ENCODE measurements at places on chromosomes 2 and 18.
A peak's percentile ranks its signal among the peaks of the same experiment; 100 is the strongest.

DNA sequence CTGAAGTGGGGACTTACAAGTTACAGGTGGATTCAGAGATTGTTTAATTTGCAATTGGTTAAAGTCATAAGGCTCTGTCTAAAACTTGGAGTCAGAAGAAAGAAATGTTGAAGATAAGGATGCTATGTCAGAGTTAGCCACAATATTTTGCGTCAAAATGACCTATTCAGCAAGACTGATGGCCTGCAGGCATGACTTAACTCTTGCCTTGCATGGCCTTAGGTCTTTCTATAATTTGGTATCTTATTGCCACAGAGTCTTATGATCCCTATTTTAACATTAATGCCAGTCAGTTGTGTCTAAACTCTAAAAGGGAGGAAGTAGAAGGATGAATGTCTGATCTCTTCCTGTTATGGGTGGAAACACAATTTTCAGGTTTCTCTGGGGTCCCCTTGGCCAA is 5.2 kb upstream of the COMMD1 start:
- no peak for DNase-seq

- no peak for DNase-seq
These were observed 108.7 kb downstream of the EPHA4 start for GRCh38 chr2:221463241-221463896.

GRCh38 chr2:187453078-187453641 is 5.1 kb upstream of the CALCRL start:
- no peak for DNase-seq

DNA sequence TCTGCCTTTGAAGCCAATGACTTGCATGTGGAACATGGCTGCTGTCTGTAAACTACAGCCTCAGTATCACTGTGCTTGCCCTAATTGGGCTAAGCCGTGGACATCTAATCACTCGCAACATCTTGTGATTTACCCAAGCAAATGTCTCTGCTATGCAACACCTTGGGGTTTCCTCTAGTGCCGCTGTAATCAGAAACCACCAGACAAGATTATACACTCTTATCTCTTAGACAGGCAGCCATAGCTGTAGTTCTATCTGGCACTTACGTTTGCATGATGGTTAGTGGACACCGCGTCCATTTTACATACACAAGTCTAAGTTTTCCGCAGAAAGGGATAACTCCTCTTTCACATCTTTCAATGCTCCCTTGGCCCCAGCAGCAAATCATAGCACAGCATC is 204.3 kb upstream of the CCDC68 start:
- DNase-seq: no peak

DNA sequence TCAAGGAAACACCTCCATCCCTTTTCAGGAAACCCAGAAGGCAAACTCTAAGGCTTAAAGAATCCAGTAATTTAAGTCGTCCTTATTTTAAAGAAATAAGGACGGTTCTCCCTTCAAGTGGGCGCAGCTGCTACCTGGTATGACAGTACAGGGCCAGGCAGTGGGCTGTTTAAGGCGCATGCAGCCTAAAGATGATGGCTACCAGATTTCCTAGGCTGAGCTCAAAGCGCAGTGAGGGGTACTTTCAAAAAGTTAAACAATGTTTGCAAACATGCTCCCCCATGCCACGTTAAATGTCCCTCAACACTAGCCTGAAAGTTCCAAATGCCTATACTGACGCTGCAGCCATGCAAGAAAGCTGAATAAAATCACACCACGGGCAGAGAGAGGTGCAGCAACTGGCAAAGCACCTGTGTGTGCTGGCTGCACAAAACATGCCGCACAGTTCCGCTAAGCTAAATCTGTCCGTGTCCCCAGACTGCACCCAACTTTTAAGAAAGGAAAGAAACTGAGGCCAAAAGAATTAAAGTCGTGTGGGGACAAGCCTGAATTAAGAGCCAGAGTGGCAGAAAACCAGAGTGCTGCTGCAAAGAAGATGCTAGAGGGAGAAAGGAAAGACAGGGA is 583 bp downstream of the HIBCH start:
- DNase-seq: no peak

GRCh38 chr2:19857806-19858205 is 44.0 kb downstream of the TTC32 start:
- DNase-seq: no peak

DNA sequence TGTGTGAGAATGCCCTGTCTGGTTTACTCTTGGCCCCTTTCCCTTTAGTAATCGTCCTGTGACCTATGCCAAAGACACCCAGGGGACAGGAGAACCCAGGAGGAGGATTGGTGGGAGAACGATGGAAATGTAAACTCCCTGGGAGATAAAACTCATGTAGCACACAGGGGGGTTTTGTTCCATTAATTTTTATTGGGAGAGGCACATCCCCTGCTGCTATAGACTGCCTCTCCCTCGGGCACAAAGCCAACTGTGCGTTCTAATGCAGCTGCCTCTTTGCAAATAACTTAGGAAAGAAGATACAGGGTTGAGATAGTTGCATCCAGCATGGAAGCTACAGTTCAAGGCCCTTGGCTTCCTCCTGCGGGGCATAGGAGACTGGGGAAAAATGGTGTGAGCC is 489.6 kb downstream of the SLC4A3 start:
- no peak for DNase-seq

DNA sequence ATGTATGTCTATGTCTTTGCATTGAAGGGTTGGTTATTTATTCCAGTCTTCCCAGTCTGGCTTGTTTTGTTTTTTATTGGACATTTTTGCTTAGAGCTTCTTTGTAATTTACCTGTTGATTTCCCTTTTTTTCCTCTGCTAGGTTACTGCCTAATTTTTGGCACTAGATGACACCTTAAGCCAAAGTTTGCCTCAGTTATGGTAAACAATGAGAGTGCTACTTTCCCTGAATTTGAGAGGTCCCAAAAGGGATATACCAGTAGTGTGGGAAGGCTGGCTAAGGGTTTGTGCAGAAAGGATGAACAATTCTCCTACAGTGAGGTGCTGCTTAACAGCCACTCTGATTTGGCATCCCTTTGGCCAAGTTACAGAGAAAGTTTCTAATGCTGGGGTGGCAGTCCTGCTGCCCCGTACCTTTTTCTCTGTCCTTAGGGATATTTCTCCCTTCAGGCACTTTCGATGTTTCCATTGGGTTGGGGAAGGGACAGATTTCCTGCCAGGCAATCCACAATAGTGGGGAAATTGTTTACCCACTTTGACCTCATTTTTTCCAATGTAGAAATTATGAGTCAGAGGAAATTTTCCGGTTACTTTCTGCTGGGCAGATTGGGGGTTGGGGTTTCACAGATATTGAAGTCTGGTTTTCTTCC is 354.9 kb downstream of the PTPRM start:
- no peak for DNase-seq

DNA sequence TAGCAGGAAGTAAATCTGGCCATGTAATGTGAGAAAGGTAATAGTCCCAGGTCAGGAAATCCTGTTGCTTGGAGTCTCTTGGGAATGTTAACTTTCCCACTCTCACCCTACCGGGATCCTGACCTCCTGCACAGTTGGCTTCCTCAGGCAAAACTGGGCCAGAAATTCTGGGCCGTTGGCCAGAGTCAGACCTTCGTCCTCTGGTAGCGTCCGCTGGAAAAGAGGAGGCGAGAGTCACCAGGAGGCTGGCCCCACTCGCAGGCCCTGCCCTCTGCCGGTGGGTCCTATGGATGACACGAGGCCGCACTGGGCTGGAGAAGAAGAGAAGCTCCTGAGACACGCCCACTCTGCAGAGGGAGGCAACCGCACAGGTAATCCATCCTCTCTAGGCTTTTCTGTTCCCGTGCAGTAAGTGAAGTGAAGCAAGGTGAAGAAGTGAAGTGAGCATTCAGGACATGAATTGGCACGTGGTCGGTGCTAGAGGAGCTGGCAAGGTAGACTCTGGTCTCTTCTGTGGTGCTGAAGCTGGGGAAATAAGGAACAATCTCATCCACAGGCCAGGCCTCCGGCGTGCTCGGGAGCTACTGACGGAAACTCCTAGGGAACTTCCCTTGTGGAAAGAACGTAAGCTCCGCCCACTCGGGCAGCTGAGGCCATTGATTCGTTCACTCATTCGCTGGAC is 182.7 kb upstream of the GLI2 start:
- peak; percentile 13 for DNase-seq

GRCh38 chr2:86258106-86258505 is 58.8 kb downstream of the MRPL35 start:
- DNase-seq: no peak

- DNase-seq: no peak
These were observed 172.7 kb downstream of the ANAPC1 start for GRCh38 chr2:111711270-111711669.

- no peak for DNase-seq
These were observed 208.1 kb downstream of the ASB1 start for GRCh38 chr2:238634701-238635357.

GRCh38 chr2:233413559-233414272 is 59.4 kb downstream of the DGKD start:
- peak; percentile 61 for DNase-seq

- DNase-seq: no peak
These were observed 138.0 kb upstream of the CDCA7 start for GRCh38 chr2:173216668-173217067.

DNA sequence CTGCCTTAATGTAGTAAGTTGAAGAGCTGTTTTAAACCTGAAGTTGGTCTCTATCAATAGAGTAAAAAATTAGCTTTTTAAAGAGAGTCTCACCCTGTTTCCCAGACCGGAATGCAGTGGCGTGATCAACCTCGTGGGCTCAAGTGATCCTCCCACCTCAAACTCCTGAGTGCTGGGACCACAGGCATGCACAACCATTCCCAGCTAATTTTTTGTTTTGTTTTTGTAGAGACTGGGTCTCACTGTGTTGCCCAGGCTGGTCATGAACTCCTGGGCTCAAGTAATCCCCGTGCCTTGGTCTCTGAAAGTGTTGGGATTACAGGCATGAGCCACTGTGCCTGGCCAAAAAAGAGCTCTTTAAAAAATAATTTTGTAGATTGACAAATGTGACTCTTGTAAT is 40.3 kb downstream of the CRIM1 start:
- no peak for DNase-seq

Measured in stimulated activated CD4-positive, alpha-beta T cell treated with anti-CD3 and anti-CD28 coated beads, Interleukin-4, amount 100 ng/mL, for 1 hour (primary cell).